ENCODE measurements at places on chromosomes 11 and 22.
A peak's percentile ranks its signal among the peaks of the same experiment; 100 is the strongest.

GRCh38 chr11:57546869-57547475 lies 9.6 kb downstream of the SMTNL1 start:
- peak; percentile 31 for DNase-seq

DNA sequence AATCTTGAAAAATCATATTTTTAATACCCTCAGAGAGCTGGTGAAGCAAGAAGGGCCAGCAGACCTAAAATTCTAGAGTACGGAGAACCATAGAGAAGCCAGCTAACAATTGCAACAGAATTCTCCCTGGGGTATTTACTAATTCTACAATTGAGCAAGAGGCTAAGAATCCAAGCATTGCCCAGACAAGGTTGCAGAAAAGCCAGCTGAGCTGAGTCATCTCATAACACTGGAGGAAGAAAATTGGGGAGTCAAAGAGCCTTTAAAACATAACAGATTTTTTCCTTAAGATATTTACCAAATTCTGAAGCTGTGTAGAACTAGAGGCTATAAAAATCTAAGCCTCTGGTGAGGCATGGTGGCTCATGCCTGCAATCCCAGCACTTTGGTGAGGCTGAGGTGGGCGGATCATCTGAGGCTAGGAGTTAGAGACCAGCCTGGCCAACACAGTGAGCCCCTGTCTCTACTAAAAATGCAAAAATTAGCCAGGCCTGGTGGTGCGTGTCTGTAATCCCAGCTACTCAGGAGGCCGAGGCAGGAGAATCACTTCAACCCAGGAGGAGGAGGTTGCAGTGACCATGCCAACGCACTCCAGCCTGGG lies 13.6 kb upstream of the TMEM216 start:
- peak; percentile 38 for DNase-seq

GRCh38 chr11:125337836-125338834 lies 157.9 kb downstream of the FEZ1 start:
- DNase-seq, result no peak

DNA sequence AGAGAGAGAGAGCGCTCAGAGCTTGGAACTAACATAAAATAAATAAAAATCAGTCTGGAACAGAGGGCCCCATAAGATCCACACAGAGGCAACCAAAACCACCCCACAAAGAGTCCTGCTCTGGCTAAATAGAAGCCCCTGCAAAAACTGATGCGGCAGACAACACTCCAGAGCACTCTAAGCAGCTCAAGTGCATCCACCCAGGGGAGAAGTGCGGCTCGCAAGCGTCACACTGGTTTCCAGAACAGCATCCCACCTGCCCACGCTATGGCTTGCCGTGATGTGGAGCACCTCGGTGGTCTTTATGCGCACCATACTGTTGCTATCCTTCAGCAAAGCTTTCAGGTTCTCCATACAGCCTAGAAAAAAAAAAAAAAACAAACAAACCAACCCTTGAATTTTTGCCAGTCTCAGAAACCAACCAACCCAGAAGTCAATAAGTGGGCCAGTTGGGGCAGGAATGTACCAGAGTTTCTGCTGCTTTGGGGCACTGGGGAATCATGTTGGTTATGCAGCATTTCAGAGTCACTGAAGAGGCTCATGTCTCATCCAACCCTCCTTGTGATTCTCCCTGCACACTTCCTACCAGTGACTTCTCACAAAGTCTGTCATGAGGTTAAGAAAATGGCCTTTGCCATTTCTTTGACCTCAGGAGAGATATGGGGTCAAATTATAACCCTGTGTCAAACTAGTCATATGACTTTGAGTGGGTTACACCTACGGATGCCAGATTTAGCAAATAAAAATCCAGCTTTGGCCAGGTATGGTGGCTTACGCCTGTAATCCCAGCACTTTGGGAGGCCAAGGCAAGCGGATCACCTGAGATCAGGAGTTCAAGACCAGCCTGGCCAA lies 3.0 kb downstream of the RSPH14 start:
- no peak for DNase-seq

GRCh38 chr22:26139310-26139709 lies 30.0 kb upstream of the SEZ6L start:
- peak; percentile 19 for DNase-seq

- DNase-seq, result no peak
Observed at GRCh38 chr11:2561696-2562581, 117.1 kb downstream of the KCNQ1 start.

GRCh38 chr11:80916173-80916798 lies 1475.5 kb upstream of the TENM4 start:
- no peak for DNase-seq

DNA sequence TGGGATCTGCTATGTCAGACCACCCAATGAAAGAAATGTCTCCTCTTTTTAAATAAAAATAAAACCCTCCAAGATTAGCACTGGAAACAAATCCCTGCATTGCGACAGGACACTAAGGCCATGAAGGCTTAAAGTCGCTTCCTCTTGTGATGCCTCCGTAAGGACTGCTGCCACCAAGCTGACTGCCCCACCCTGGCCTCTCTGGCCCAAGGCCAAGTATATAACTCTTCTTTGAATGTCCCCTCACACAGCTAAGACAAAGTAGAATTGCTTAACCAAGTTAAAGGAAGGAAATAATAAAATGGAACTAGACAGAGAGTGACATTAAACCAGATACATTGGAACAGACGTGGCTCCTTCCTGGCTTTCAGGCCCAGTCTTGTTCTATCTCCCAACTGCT lies 7.5 kb upstream of the NRGN start:
- no peak for DNase-seq

DNA sequence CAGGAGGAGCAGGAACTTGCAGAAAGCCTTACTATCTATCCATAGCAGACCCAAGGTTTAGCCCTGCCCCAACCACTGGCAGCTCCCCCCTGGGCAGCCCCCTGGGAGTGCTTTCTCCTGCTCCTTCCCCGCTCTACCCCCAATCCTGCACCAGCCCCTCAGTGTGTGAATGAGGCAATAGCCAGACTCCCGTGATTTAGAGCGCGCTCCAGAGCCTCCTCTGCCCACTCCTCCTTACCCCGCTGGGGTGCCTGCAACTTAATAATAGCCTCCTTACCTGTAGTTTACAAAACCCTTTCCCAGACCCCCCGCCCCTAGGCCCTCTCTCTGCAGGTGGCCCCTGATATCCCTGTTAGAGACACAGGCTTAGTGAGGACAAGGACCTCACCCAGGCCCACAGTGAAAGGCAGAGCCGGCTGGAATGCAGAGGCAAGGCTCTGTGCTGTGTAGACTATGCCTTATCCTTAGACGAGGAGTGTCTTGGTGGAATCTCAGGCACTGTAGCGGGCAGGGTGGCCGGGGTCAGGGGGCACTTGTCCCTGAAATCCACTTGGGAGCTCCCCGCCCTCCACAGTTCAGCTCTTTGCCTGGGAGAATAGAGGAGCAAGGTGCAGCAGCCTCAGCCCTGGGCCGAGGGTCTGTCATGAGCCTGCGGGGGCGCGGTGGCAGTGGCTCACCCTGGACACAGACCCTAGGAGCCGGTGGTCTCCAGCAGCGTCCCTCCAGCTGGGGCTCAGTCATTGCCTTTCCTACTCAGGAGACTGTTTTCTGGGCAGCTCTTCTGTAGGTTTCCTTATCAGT lies 4.3 kb upstream of the CARNS1 start:
- no peak for DNase-seq

DNA sequence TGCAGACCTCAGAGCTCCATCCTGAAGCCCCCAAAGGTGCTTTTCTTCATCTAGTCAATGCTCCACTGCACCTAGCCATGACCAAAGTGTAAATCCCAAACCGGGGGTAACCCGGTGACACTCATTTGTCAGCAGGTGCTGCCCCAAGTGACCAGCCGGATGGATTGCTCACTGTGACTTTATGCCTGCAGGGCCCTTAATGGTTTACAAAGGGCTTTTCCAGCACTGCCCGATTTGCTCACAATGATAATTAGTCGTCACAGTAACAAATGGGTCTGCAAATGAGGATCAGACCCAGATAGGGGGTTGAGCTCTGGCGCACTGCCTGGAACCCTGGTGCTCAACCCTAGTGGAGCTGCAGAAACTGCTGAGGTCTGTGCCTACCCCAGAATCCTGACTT lies 45.7 kb upstream of the CD5 start:
- no peak for DNase-seq

DNA sequence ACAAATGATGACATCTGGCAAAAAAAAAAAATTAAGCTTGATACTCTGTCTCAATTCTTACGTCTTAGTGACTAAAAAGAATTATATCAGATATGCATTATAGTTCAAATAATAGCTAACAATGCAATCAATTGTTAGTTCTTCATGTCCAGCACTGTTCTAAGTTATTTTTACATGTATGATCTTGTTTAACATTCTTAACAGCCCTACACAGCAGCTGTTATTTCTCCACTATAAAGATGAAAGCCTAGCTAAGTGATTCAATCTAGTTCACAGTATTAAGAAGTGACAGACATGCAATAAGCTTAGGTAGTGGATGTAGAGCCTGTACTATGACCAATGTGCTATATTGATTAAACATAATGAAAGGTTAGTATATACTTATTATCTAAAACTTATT lies 4.1 kb downstream of the ZNF214 start:
- DNase-seq, result no peak

- DNase-seq, result no peak
Observed at GRCh38 chr11:59403546-59403945, 22.7 kb downstream of the OR5A2 start.

GRCh38 chr11:20493340-20493739 lies 105.8 kb downstream of the PRMT3 start:
- no peak for DNase-seq

DNA sequence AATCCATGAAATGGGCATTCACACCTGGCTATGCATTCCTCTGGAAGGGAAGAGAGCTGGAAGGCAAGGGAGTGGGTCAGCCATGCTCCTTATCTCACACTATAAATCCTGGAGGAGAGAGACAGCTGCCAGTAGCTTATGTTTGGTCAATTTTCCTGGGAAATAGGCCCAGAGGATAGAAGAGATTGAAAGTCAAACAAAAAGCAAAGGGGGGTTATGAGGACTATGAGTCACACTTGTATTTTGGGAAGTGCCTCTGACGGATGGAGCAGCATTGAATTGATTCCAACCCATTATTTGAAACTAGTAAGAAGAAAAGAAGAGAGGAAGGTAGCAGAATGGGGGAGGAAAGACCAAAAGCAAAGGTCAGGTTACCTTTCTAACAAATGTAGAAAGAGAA lies 25.0 kb downstream of the SNX19 start:
- no peak for DNase-seq

DNA sequence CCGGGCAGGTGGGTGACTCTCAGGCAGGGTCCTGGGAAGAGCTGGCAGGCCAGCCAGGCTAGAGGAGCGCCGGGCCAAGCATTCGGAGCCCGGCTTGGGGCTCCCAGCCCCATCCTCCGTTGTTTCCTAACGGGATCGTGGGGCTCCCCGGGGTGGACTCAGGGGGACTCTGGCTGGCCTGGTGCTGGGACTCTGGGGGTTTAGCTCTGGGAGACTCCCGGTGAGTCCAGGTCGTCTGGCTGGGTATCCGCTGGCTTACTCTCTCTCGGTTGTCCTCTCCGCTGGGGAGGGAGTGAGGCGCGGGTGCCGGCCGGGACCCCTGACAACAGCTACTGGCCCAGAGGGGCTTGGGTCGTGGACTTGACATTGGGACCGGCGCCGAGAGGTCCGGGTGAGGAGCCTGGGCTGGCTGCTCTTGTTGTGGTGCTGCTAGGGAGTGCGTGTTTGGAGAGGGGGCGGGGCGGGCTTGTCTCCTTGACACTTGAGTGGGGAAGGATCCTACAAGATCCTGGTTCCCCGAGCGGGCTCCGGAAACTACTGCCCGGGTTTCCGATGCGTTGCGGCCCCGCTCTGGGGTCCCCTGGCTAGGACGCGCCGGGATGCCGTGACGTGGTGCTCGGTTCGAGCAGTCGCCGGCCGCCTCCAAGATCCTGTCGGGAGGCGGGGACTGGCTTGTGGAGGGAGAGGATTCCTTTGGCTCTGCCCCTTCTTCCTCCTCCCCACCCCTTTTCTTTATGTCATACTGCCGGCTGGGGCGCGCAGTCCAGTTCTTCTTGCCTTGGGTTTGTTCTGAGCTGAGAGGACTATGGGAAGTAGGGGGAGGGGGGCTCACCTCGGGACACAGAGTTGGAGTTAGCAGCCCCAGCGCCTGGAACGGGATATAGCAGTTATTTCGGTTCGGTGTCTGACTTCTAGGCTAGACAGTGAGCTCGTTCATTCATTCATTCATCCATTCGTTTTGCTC lies 585 bp downstream of the EMSY start:
- DNase-seq, result peak; percentile 87

DNA sequence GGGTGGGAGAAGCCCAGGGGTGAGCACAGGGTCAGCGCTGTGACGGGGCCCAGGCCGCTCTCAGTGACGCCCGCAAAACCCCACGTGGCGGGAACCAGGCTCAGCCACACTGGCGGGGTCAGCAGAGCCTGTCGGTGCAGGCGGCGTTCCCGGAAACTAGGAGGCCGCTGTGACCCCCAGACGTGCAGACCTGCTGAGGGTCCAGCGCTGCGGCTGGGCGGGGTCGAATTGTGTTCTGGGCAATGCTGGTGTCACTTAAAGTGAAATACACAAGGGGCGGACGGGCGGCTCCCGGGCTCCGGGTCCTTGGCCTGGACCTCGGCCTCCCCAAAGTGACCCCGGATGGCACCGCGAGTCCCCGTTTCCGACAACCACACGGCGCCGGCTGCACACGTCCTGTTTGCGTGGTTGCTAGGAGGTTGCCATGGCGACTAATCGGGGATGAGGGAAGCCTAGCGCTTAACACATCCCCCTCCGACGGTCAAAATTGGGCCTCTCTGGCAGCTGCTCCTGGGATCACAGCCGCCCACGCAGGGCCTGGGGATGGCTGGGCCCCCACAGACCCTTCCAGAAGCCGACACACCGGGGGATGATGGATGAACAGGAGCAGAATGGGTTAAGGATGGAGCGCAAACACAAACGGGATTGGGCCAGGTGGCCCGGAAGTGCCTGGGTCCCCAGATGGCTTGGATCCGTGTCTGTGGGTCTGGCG lies 81.7 kb upstream of the PRR5 start:
- no peak for DNase-seq

- DNase-seq, result no peak
Observed at GRCh38 chr11:112134473-112134872, 29.4 kb downstream of the IL18 start.

GRCh38 chr11:34501500-34501899 lies 12.1 kb downstream of the ELF5 start:
- DNase-seq, result peak; percentile 91

- DNase-seq, result no peak
Observed at GRCh38 chr11:58640386-58641023, 18.0 kb downstream of the CNTF start.

GRCh38 chr11:21396342-21397008 lies 727.1 kb downstream of the NELL1 start:
- DNase-seq, result no peak

DNA sequence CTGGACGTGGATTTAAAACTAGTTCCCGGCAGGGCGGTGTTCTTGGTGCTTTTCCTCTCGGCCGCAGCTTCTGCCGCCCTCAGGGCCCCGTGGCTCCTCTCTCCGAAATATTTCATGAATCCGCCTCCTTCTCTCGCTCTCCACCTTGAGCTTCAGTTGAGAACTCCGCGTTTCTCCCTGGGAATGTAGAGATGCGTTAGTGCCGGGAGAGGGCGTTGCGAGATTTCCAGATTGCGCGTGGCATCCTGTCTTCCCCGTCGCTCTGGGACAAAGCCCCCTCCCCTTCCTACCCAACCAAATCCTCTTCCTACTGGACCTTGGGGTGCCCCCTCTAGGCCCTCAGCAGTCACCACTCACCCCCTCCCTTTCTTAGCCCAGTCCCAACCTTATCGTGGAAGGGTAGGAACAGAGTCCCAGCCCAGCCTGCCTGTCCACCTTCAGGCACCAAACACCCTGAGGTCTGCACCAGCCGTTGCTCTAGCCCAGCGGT lies 15.5 kb upstream of the RAC2 start:
- DNase-seq, result peak; percentile 75

- DNase-seq, result no peak
Observed at GRCh38 chr11:60314635-60315321, 12.3 kb upstream of the MS4A6E start.

GRCh38 chr11:92268546-92268945 lies 43.9 kb downstream of the FAT3 start:
- peak; percentile 12 for DNase-seq
